Stimulated activated CD8-positive, alpha-beta memory T cell treated with anti-CD3 and anti-CD28 coated beads, Interleukin-2, amount 100 ng/mL, for 1 hour (primary cell): ENCODE measurements at places on chromosomes 4 and X.

- DNase-seq, result no peak
Measured at GRCh38 chr4:74230902-74231499, 73.1 kb downstream of the MTHFD2L start.

- DNase-seq, result no peak
Measured at GRCh38 chrX:11040405-11040804, 70.7 kb upstream of the HCCS start.

- DNase-seq, result no peak
Measured at GRCh38 chr4:24747234-24747975, 48.0 kb upstream of the SOD3 start.

- DNase-seq, result no peak
Measured at GRCh38 chr4:128303986-128304385, 16.4 kb upstream of the PGRMC2 start.

DNA sequence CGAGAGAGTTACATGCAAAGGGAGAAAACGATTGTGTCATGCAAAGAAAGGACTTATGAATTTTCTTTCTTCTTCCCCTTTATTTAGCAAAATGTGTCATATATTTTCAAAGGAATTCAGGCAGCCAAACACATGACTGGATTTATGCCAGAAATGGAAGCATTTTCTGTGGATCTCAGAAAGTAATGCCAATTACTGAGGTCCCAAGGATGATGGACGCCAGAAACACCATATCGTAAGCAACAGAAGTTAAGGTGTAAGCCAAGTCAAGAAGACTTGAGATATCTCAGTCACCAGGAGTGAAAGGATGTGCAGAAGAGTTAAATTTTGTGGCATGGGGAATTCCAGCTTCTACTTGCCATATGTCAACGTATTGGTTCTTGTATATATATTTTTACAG is 255.1 kb downstream of the GBA3 start:
- DNase-seq, result no peak

GRCh38 chrX:69306063-69306404 is 140.8 kb upstream of the PJA1 start:
- no peak for DNase-seq

- DNase-seq, result no peak
Measured at GRCh38 chrX:12149670-12150407, 11.6 kb downstream of the FRMPD4 start.
